ENCODE measurements at places on chromosomes 3 and 15.

- DNase-seq = no peak
Measured at GRCh38 chr3:182486463-182486862, 306.8 kb upstream of the ATP11B start.

DNA sequence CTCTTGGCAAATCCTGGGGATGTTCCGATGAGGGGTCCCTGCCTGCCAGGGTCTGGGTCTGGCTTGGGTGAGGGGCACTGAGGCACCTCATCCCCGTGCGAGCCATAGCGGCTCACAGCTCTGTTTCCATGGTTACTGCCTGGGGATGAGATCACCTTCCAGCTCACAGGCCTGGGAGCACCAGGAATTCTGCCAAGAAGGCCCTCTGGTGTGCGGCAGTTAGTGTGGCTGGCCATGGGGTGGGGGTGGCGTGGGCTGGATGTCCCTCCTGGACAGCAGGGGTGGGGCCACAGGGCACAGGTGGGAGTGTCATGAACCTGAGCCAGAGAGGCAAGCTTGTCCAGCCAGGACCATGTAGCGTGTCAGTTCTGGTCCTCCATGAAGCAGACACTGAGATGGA is 22.1 kb upstream of the PRR23E start:
- no peak for DNase-seq

GRCh38 chr3:34634939-34635338 is 836.5 kb downstream of the PDCD6IP start:
- DNase-seq = no peak

- DNase-seq = no peak
Measured at GRCh38 chr3:106842151-106842550, 535.1 kb upstream of the CCDC54 start.

DNA sequence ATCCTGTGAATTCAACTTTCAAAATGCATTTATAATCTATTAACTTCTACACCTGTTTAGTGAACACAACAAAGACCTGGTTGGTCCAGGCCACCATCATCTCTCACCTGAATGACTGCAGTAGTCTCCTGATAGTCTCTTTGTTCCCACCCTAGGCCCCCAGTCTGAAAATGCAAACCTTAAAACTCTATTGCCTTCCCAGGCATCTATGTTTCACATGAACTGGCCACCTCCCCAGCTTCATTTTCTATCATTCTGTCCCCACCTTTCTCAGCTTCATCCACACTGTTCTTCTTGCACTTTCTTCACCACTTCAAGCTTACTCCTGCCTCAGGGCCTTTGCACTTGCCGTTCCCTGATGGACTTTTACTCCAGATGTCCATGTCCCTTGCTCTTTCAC is 45.0 kb downstream of the CLSTN2 start:
- DNase-seq = no peak

GRCh38 chr15:33852094-33852493 is 116.2 kb upstream of the CHRM5 start:
- no peak for DNase-seq

- no peak for DNase-seq
Measured at GRCh38 chr3:36679384-36680200, 84.8 kb downstream of the DCLK3 start.

DNA sequence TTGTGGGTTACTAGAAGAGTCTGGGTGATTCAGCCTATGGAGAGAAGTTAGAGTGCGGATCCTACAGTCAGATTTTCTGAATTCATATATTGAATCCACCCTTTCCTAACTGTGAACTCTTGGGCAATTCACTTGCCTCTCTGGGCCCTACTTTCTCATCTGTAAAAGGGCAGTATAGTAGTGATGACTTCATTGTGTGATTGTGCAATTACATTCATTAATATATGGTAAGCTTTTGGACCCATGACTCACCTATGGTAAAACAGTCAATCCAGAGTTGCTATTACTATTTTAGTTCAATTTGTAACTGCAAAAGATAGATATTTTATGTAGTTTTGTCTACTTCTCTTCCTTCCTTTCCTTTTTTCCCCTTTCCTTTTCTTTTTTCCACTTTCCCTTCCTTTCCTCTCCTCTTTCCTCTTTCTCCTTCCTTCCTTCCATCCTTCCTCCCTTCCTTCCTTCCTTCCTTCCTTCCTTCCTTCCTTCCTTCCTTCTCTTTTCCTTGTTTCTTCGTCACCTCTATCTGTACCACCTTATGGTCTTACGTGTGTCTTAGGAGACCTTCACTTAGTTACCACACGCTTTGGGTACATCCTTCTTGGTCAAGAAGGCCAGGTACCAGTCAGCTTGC is 37.0 kb downstream of the GMNC start:
- no peak for DNase-seq

DNA sequence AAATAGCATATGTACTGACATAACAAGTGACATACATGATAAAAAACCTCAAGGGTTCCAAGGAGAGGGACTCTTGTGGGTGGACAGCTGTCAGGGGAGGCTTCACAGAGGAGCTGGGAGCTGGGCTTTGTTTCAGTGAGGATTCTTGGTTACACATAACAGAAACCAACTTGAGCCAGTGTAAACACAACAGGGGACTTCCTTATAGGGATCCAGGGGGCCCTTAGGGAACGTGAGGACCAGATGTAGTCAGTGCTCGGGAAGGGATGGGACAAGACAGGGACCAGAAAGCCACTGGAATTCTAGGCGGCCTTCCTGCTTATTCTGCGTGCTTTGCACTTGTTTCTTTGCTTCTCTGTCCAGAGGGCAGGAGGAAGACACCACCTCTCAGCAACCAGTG is 34.9 kb downstream of the SNAPC5 start:
- DNase-seq = no peak

- DNase-seq = no peak
Measured at GRCh38 chr3:97885931-97886824, 64.4 kb downstream of the CRYBG3 start.

DNA sequence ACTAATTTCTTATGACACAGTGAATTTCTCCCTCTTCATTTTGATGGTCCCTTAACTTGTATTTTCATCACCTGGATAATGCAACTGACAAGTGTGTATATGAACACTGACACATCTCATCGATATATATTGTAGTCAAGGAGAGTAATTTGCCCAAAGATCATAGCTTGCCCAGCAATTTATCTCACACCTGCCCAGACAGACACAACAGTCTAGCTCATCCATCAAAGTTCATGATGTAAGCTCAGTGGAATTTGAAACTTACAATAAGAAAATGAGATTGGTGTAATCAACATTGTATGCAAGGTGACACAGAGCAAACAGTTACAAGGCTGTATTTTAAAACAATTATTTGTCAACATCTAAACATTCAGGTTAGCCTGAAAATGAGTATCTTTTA is 805.8 kb downstream of the NAALADL2 start:
- DNase-seq = no peak

DNA sequence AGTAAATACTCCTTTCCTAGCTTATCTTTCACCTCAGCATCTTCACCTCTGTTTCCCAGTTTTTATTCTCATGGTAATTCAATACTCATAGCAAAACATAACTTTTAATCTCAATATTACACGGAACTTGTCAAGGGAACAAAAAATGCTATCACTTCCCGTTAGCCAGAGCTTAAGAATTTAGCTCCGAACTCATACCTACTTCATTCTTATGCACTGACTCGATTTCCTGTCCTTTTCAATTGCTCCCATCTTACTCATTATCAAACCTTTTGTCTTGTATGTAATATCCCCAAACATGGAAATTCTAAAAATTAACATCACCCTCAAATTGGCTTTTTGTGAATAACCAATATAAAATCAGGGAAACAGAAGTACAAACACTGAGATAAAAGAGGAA is 28.2 kb downstream of the MYEF2 start:
- no peak for DNase-seq

DNA sequence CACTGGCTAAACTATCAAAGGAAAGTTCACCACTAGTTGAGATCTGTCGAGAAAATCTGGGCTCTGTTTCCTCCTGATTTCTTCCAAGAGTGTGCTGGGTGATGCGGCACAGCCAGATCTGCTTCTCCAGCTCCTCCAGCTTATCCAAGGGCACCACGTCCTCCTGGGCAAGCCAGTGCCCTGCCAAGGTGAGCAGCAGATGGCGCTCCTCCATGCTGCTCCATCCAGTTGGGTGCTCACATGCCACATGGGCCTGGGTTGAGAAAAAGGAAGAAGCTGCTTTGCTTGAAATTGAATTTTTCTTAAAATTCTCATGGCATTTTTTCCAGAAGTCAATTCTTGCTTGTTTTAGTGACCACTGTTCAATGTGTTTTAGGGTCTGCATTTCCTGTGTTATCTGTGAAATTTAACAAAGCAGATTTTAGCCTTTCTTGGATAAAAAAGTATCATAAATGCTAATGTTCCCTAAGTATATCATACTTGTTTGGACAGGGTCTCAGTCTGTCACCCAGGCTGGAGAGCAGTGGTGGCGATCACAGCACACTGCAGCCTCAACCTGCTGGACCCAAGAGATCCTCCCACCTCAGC is 47.3 kb downstream of the EIF3J start:
- DNase-seq = peak; percentile 58

DNA sequence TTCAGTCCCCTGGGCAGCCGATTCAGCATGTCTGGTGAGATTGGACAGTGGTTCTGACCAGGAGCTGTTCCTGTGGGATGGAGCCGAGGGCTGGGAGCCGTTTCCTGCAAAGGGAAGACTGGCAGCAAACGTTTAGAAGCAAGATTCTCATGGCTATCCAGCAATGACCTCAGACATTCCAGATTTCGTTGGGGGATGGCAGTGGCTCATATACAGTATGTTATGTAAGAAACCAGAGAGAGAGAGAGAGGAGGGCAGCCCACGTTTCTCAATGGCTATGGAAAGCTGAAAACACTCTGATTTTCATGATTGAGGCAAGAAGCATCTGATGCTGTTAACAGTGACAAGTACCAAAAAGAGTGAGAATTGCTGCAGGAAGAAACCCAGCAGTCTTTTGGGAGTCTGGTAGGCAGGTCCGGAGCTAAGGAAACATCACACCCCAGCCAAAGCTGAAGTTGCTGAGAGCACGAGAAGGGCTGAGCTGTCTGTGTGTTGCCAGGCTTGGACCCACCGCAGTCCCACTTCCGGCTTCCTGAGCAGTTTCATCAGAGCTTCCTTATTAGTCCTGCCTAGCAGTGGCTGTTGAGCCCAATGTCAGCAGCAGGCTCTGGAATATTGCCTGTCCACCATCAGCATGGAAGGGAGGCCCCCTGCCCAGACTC is 25.6 kb upstream of the VPS8 start:
- DNase-seq = no peak

DNA sequence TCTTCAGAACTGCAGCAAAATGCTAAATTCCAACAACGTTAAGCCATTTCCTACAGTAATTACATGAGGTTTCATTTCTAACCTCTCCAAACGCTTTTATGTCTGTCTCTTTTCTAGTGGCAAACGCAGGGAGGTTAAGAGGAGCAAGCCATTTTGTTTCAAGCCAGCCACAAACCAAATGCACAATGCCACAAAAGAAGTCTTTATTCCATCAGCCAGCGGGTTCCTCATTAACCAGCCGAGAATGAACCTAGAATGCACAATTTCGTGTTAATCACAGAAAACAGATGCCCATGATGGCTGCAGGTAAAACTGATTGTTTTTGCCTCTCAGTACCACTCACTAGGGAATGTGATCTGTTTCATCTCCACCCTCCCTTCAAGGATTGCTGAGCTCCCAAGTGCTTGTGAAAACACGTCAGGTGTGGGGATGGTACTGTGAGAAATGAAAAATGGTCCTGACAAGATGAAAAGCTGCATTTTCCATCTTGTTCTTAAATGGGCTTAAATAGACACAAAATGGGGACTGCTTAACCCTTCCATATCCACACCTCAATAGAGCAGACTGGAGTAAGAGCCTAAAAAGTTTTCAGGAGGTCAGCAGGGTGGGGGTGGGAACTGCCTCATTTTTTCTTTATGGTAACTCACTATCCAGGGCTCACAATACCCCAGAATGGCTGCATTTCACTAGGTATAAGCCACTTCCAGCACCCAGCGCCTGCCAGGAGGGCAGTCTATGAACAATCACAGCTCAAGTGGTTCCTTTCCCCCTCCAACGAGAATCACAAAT is 277.1 kb downstream of the MAGI1 start:
- no peak for DNase-seq

DNA sequence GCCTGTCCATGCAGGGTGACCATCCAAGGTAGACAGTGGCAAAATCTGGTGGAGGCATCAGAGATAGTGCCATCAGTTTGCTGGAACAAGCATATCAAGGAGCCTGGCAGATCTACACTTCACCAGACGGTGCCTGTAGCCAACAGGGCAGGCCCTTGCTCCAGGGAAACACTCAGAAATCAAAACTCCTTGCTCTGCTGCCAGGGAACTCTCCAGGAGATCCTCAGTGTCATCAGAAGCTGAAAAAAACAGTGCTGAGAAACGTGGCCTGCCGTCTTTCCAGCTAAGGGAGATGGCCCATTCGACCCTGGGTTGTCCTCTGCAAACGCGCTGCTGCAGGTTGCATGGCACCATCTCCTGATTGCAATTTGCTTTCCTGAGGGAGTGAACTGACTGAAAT is 30.5 kb upstream of the ATP13A3 start:
- no peak for DNase-seq

DNA sequence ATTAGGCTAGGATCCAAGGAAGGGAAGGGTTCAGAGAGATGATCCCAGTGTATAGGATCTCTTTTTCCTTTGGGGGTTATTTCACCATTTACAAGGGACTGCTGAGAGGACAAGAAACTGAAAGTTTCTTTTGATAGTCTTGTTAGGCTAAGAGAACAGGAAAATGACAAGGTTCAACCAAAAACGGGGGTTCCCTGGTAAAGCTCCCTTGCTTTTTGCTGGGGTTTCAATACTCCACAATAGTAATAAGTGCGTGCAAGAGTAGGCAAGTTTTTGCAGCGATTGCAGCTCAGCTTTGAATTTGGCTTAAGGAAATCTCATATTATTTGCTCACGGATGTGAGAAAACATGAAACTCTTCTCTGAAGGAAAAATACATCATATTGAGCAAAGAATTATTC is 18.8 kb upstream of the SUSD5 start:
- no peak for DNase-seq

Data from DND-41 (cell line).